ENCODE measurements at places on chromosomes 11 and 22.
A peak's percentile ranks its signal among the peaks of the same experiment; 100 is the strongest.

DNA sequence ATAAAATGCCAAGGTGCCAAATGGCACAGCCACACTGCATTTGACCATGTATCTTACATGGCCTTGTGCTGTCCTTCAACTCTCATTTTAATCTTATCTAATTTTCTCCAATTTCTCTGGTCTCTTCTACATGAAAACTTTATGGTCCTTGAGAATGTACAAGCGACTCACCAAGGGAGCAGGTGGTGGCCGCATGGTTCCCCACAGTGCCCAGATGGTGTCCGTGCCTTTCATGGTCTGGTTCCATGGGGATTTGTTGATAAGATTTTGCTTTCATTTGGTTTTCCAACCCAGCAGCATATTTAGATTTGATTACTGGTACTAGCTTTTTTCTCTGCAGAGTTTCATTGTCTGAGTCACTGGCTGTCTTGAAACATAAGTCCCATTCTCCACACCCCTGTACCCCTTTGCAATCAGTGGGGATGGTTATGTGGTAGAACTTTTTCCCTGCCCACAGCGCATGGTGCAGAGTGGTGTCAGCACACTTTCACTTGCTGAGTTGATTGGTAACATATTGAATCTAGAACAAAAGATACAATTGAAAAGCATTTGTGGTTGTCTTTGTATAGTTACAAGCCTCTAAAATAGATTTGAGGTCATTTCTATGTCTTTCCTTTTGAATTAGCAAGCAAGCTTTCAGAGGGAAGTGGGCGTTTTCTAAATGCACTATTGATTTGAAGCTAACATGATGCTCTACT lies 24.1 kb downstream of the ZNRF3 start:
- DNase-seq: peak; percentile 59

- peak; percentile 61 for DNase-seq
Measured at GRCh38 chr11:3109921-3110706, 52.9 kb upstream of the CARS1 start.

DNA sequence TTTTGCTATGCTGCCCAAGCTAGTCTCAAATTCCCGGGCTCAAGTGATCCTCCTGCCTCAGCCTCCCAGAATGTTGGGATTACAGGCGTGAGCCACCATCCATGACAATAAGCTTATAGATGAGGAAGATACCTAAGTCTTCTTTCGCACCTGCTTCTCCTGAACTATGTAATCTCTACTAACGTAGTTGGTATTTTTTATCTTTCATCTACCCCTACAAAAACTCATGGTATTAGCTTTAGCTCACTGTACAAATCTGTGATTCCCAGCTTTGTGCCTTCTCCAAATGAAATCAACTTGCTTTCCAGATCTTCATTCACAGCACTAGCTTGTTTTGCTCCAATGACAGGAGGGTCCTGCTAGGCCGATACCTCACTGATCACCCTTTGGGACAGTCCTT lies 36.4 kb downstream of the PI4KA start:
- no peak for DNase-seq

GRCh38 chr11:12103411-12104225 lies 6.8 kb upstream of the MICAL2 start:
- DNase-seq: no peak

GRCh38 chr11:134802116-134802515 lies 390.1 kb upstream of the B3GAT1 start:
- DNase-seq: no peak

DNA sequence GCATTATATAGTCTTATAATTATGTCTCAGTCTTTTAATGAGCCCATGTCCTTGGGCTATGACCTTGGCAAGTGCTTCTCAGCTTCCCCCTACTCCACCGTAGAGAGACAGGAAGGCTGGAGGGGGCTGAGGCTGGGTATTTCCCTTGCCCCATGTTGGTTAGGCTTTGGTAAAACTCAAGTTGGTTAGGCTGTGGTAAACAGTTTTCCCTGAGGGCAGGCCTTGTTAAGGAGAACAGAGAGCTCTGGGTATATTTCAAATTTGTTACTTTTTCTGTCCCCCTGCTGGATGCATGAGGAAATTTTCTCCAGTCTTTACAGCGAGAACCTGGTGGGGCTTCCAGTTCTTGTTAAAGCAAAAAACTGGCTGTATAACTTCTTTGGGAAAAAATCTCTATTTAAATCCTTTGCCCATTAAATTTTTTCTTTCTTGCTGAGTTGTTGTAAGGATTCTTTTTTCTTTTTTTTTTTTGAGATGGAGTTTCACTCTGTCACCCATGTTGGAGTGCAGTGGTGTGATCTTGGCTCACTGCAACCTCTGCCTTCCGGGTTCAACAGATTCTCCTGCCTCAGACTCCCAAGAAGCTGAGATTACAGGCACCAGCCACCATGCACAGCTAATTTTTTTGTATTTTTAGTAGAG lies 12.2 kb upstream of the DCHS1 start:
- peak; percentile 44 for DNase-seq

DNA sequence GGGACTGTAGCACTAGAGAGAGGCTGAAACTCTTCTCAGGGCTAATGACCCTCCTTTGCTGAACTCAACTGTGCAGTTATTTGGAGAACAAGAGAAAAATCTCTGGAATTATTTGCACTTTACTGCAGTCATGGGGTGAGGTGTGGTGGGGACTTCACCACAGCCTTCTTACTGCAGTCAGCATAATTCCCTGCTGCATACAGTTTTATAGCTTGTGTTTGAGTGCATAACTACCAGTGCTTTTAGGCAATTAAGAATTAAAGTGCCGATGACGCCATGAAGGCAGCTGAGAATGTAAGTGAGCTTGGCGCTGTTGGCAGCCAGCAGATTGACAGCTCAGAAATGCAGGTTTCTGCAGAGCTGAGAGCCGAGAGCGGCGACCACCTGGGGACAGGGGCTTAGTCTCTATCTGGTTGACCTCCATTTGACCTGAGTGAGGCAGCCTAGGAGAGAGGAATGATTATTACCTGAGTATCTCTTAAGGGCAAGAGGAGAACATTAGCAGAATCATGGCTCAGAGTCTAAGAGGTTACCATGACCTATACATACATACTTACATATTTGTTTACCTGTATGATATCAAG lies 830.0 kb downstream of the NTM start:
- no peak for DNase-seq

- DNase-seq: no peak
Measured at GRCh38 chr11:45592636-45593035, 72.8 kb downstream of the CHST1 start.

DNA sequence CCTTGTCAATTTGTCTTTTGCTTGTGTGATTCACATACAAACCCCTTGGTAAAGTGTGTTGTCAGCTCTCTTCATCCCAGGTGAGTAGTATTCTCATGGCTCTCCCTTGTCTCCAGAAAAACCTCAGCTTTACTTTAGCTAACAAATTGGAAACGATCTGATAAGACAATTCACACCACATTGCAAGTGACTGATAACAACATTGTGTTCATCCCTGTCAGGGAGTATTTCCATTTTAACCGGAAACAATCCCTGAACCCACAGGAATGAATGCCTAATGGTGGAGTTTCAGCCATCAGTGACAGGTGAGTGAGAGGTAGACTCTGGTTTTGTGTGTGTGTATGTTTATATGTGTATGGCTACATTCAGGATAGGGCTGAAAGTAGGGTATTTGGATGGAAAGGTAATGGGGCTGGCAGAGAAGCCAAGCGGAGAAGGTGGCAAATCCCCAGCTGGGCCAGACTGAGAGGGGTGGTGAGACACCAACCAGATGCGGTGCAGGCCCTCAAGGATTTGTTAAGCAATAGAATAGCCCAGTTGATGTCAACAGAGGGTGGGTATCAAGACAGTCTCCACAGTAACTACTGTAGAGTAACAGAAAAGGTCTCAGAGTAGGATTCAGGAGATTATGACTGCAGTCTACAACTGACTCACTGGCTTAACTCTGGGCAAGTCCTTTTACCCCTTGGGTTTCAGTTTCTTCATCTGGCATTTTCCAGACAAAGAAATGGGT lies 7.6 kb downstream of the LRRC51 start:
- DNase-seq: no peak

- DNase-seq: peak; percentile 52
Measured at GRCh38 chr22:31829505-31829904, 75.7 kb downstream of the DEPDC5 start.

DNA sequence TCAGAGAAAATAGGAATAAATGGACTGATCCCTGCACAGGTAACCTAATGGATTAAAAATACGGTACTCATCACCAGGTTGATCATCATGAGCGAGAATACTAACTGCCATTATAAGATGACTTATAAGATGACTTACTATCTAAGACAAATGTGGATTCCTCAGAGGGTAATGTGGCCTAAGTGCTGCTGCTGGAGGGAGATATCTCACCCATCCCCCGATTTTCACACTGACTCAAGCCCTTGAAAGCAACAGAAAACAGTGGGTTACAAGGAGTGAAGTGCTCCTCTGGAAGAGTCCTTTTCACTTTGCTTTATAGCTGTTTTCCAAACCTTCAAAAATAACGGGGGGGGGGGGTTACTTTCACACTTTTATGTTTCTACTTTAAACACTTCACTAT lies 920 bp downstream of the TMEM218 start:
- peak; percentile 14 for DNase-seq

GRCh38 chr11:25733777-25734176 lies 598.2 kb upstream of the ANO3 start:
- DNase-seq: no peak

DNA sequence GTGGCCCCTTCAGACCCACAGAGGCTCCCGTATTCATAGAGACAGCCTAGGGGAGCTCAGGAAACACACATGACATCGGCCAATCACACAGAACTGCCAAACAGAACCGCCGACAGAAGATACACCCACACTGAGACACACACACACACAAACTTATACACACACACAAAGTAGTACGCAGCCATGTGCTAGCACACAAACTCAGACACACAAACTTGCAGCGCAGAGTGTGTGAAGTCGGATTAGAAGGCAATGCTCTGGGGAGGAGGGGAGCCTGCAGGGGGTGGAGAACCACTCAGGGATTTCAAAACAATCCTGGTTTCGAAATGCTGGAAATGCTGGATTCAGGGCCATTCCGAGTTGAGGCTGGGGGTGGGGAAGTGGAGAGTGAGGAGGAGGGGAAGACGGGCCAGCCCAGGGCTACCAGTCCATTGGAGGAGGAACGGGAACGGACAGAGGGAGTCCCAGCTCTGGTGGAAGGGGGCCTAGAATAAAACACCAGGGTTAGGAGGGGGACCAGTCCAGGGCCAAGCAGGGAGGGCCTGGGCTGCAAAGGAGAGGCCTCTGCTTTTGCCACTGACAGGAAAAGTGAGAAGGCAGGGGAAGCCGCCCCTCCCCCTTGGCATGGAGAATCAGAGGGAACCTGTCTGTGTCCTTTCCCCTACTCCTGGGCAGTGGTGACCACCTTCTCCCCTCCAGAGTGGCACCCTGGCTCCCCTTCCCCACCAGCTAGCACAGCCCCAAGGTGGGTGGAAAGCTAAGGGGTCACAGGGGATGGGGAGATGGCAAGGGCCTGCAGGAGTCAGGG lies 4.4 kb downstream of the BCL9L start:
- no peak for DNase-seq

DNA sequence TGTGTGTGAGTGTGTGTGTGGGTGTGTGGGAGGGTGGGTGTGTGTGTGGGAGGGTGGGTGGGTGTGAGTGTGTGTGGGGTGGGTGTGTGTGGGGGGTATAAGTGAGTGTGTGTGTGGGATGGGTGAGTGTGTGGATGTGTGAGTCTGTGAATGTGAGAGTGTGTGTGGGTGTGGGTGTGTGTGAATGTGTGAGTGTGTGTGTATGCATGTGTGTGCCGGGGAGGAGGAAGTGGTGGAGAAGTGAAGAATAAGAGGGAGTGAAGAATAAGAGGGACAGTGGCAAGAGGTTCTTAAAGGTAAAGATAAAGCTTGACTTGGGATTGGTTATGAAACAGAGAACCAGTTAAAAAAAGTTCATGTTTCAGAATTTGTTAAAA lies 54.0 kb downstream of the PRR5L start:
- no peak for DNase-seq

- DNase-seq: no peak
Measured at GRCh38 chr11:117295438-117296137, 4.4 kb downstream of the BACE1-AS start.

- no peak for DNase-seq
Measured at GRCh38 chr11:2507212-2507901, 62.5 kb downstream of the KCNQ1 start.

DNA sequence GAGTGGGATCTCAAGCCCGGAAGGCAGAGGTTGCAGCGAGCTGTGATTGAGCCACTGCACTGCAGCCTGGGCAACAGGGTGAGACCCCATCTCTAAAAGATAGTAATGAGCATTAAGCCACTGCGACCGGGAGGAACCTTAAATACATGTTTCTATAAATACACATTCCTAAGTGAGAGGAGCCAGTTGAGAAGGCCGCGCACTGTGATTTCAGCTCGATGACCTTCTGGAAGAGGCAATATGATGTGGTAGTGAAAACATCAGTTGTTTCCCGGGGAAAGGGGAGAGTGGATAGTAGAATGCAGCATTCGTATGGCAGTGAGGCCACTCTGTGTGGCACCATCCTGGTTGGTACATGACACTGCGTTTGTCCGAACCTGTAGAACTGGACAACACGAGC lies 18.0 kb downstream of the PTDSS2 start:
- no peak for DNase-seq

DNA sequence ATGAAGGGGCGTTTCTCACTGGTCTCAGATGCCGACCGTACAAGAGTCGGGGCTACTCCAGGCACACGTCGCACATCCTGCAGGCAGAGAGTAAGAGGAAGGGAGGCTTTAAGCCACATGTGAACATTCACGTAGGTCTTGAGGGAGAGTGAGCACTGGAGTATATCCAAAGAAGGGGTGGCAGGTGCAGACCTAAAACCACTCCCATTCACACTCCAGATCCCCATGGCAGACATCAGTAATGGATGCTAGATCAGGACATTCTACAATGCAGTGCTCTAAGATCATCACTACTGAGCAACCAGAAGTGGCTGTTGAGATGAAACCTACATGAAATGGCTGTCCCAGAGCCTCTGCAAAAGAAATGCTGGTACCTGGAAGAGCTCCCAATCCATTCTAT lies 39.0 kb downstream of the WT1 start:
- no peak for DNase-seq
